ENCODE measurements at places on chromosomes 7 and 10.
A peak's percentile ranks its signal among the peaks of the same experiment; 100 is the strongest.

- no peak for DNase-seq
Measured at GRCh38 chr10:6065406-6065805, 3.2 kb upstream of the IL2RA start.

GRCh38 chr10:26857991-26858706, 2.6 kb downstream of the ABI1 start:
- peak; percentile 53 for DNase-seq

DNA sequence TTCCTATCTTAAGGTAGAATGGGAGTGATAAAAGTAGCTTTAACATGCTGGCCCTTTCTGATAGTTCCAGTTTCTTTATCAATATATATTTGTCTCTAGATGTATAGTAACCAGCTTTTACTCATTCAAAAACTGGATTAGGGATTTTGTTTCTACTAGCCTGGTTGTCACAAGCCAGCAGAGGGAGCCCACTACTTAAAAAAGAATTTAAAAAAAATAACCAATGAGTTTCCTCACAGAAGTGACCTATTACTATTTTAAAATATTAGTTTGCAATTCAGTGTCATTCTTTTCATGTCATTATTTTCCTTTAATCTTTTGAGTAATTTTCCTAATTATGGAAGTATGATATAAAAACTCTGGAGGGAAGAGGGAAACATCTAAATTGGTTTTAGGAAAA, 142.1 kb downstream of the PHTF2 start:
- peak; percentile 41 for DNase-seq

DNA sequence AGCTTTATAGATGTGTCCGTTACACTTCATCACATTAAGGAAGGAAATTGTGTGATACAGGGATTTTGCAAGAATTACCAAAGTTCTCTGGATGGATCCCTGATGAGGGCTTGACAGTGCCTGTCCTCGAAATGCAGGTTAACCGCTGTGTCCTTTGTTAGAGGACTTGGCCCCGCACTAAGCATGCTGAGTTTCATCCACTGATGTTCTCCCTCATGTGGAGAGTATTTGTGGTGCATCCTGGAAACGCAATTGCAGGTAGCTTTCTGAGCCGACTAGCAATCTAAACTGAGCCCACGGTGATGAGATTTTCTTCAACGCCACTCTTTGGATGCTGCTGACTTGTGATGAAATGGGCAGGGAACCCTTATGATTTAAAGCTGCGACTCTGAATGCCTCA, 71.9 kb upstream of the STK17A start:
- DNase-seq: peak; percentile 14

GRCh38 chr10:93006435-93007039, 54.1 kb upstream of the CYP26C1 start:
- peak; percentile 50 for DNase-seq

DNA sequence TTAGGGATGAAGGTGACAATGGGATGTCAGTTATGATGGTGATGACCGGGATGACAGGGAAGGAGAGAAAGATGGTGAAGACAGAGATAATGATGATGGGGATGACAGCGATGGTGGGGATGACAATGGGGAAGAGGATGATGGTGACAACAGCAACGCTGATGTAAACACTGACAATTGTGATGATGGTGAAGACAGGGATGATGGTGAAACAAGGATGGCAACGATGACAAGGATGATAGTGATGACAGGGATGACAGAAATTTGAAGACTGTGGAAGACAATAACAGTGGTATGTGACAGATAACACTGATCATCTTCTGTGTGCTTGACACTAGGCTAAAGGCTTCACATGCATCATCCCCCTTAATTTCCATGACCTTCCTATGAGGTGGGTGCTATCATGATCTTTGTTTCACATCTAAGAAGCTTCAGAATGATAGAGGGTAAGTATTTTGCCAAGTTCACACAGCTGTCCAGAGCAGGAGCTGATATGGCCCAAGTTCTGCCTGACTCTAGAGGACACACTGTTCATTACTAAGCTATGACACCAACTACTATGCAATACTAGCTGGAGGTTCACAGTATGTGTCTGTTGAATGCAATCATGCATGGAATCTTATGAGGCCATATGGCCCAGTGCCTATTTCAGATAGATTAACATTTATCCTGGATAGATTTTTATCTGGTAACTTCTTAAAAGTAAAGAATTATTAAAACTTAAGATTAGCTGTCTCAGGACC, 105.6 kb downstream of the RNLS start:
- peak; percentile 37 for DNase-seq

- no peak for DNase-seq
Measured at GRCh38 chr7:150811-151221, 41.6 kb upstream of the FAM20C start.

GRCh38 chr7:159328096-159328495, 183.4 kb upstream of the VIPR2 start:
- DNase-seq: no peak

- no peak for DNase-seq
Measured at GRCh38 chr7:139639563-139639962, 116.1 kb downstream of the CLEC2L start.

DNA sequence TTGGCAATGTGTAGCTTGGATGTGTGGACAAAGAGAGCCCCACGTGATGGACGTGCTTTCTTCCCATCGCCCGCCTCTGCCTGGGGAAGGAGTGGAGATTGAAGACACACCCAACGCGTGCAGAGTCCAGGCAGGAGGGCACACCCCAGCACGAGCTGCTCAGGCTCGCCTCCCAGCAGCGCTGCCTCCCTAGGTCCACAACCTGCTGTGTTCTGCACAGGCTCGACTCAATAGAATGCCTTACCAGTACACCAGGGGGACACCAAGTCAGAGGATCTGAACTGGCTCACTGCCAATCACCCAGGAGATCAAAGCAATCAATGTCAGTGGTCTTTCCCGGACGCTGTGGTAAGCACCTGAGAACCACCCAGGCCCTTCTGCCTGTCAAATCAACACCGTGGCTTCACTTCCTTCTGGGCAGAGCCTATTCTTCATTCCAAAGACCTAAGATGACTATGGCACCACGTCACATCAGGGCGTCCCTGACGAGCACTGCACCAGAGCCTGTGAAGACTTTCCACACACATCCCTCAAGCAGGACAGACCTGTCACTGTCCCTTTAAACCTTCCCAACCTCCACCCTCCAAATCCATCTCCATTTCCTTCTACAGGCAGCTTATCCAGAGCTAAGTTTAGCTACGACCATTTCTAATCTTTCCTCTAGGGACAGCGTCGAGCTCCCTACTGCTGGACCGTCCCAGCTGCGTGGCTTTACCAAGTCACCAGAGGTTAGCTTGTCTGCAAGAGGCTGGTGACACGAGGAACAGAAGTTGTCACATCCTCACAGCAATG, 72.3 kb downstream of the AMZ1 start:
- peak; percentile 63 for DNase-seq

DNA sequence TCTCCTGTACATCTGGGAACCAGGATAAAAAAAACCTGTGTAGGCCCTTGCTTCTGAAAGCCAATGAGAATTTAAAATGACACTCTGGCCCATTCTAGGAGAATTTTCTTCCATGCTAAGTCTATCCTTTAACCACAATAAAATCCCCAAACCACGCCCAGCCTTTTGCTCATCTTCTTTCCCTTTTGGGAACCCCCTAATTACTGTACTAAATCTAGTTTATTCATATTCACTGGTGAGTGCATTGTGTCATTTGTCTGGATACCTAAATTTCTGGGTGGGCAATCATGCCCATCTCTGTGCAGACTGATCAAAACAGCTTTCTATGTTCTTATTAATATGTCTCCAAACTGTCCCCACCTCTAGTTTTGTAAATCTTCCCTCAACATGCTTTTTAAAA, 11.7 kb upstream of the CDK14 start:
- DNase-seq: no peak

DNA sequence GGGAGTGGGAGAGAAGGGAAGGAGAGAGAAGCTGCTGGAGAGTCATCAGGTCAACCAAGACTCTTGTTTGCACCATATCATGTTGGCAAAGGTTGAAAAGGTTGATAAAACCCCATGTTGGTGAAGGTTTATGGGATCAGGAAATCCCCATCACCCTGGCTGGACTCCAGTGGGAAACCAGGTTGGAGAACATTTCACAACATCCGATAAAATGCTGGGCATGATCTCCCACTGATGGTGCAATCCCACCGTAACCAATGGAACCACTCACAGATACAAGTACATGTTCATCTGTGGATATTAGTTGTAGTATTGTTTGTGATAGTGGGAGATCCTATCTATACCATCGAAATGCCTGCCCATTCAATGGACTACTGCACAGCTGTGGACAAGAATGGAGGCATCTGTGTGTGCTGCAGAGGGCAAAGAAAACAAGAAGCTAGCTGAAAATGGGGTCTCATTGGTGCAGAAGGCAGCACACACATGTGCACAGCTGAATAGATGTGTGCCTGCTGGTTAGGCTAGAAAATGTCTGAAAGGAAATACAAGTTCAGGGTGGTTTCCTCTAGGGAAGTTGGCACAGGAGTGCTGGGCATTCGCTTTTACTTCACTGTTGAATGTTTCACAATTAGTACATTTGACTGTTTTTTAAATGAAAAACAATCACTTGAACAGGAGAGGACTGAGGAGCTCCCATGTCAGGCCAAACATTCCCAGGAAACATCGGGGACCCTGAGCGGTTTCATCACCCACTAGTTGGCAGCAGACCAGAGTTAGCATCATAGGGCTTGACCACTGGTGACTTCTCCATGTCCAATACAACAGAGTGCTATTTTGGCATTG, 80.4 kb upstream of the MGMT start:
- DNase-seq: no peak

DNA sequence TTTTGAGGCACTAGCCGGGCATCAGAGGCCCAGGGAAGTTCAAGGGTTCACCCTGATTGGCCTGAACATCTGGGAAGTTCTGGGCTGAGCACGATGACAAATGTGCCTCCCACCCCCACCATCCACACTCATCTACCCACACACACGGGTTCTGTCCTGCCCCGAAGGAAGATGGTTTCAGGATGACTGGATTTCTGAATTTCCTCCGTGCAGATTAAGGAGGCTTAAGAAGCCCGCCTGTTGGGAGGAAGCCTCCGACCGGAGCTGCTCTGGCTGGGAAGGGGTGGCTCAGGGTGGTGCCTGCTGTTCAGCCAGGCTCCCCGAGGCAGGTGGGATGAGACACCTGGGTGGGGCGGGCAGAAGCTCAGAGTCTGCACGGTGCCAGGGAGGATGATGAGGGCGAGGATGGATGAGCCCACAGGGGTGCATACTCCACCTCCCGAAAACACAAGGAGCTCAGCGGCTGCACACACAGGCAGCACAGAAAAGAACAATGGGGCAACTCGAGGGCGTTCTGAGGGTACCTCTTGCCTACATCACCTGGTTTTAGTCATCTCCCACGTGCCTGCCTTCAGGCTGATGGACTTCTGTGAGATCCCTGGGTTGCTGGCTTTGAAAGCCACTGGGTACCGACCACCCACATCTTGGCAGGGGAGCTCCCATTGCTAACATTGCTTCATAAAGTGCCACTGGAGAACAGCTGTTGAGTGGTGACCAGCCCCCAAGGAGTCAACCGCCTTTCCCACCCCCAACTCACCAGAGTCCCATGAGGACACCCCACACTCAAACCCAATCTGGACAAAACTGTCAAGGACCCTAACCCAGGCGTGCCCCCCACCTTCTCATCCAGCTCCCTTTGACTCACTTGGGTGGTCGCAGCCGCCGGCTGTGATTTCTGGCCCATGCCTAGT, 41.2 kb downstream of the CALML3 start:
- peak; percentile 98 for DNase-seq

GRCh38 chr10:50740293-50740648, 535 bp downstream of the ASAH2B start:
- peak; percentile 64 for DNase-seq

DNA sequence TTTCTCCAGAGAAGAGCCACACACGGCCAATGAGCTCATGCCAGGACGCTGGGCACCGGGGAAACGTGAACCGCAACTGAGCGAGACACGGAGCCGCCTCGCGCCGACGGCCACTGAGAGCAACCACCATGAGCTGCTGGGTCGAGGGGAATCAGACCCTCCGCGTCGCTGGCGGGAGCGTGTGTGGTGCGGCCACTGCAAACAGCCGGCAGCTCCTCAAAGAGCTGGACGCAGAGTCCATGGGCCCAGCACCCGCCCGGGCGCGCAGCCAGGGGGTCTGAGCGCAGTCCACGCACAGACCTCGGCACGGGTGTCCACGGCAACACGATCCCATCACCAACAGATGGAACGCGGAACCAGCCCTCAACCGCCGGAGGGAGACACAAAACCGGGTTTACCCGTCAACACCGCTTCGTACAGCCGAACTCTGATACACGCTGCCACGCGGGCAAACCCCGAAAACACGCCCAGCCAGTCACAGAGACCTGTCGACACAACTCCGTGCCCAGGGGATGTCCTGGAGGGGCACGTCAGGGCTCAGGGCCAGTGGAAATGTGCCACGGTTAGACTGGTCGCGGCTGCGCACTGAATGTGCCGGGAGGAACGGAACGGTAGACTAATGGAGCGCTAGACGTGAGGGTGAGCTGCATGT, 147.1 kb downstream of the ELFN1 start:
- no peak for DNase-seq

GRCh38 chr10:48316236-48316635, 9.8 kb downstream of the MAPK8 start:
- peak; percentile 77 for DNase-seq

- DNase-seq: no peak
Measured at GRCh38 chr10:119374236-119374635, 166.9 kb downstream of the GRK5 start.

DNA sequence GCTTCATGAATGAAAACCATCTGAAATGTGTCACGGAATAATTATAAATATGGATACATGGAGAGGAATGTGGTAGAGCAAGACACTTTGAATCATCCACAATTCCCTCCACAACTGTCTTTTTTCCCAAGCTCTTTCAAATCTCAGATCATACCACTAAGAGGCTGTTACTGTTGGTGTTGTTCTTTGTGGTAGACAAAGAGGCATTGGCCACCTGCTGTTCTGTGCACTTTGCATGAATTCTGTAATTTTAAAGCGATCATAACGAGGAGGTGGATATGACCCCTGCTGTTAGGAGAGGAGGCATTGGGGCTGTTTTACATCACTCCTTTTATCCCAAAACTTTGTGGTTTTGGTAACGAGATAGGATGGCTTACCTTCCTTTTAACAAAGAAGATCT, 141.2 kb upstream of the KLF6 start:
- DNase-seq: peak; percentile 72

DNA sequence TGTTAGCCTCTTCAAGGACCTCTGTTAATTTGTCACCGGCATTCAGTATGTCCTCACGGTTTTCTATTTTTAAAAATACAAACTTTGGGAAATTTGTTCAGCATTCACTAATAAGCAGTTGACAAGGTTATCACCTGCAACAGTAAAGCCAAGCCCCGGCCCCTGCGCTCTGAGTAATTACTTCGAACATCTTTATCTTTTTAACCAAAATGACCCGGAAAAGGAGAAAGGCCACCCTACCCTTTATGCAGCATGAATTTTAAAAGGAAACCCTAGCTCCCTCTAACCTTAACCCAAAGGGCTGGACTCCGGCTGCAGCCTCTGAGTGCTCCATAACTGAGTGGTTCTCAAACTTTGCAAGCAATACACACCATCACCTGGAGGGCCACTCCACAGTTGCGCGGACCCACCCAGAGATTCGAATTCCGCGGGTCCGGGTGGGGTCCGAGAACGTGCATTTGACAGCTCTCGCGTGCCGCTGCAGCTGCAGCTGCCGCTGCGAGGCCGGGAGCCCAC, 940 bp downstream of the NSMCE4A start:
- DNase-seq: no peak

GRCh38 chr10:43160046-43160920, 22.0 kb downstream of the CSGALNACT2 start:
- DNase-seq: peak; percentile 86

Measured in epithelial cell of esophagus (primary cell).